ENCODE measurements at places on chromosomes 4 and X.

GRCh38 chr4:154424810-154425484, 66.7 kb downstream of the DCHS2 start:
- DNase-seq = no peak

GRCh38 chrX:120244395-120244734, 6.2 kb upstream of the ZBTB33 start:
- DNase-seq = no peak

GRCh38 chrX:95907081-95907480, 777.6 kb upstream of the DIAPH2 start:
- no peak for DNase-seq

DNA sequence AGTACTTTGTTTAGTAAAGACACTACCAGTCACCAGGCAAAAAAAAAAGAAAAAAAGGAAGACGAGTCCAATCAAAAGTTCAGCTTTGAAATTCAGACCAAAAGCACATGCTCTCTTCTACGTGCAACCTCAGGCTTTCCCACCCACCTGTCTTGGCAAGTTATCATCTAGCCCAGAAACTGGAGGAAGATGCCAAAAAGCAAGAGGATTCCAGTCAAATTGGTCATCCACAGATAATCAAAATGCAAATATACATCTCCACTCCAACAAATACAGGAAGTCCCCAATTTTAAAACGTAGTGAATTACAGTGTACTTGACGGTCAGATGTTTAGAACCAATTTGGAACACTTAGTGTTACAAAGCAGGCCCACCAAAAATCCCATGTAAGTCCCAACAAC, 96.5 kb downstream of the PALLD start:
- DNase-seq = no peak

GRCh38 chr4:41644288-41644914, 104.1 kb downstream of the PHOX2B start:
- no peak for DNase-seq

GRCh38 chr4:110368409-110368808, 107.5 kb upstream of the ENPEP start:
- DNase-seq = no peak

- no peak for DNase-seq
Observed at GRCh38 chr4:169270810-169271691, at the start of gene SH3RF1. Gene SH3RF1 (minus strand): TSS chr4:169270956. CDS start chr4:169269212, 1,744 bp downstream.

DNA sequence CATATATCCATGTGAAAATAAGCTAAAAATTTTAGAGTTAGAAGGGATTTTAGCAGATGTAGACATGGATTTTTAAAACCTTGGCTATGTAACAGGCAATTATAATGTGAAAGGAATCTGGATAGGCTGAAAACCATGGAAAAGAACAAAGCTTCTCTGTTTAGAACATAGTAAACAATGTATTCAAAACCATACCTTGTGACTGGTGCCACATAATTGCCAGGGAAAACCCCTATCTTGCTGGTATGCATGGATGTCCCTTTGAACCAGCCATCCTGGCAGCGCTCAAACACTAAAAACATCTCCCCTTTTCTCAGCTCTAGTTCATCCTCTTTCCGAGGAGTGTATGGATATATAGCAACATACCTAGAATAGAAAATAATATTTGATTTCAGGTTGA, 110.6 kb upstream of the CBR4 start:
- no peak for DNase-seq

- no peak for DNase-seq
Observed at GRCh38 chr4:24807611-24808010, 12.2 kb downstream of the SOD3 start.

DNA sequence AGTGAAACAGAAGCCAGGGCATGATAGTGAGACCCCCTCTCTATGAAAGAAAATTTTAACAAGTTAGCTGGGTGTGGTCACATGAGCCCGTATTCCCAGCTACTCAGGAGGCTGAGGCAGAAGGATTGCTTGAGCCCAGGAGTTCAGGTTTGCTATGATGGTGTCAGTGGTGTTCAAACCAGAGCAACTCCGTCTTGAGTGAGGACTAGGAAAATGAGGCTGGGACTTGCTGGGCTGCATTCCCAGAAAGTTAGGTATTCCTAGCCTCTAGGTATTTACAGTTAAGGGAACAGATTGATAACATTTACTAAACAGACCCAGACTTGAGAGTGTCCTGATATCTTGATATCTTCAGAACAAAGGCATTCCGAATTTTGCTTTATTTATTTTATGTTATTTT, 37.0 kb upstream of the NOCT start:
- no peak for DNase-seq

- DNase-seq = no peak
Observed at GRCh38 chrX:112704187-112704586, 24.4 kb upstream of the LHFPL1 start.

DNA sequence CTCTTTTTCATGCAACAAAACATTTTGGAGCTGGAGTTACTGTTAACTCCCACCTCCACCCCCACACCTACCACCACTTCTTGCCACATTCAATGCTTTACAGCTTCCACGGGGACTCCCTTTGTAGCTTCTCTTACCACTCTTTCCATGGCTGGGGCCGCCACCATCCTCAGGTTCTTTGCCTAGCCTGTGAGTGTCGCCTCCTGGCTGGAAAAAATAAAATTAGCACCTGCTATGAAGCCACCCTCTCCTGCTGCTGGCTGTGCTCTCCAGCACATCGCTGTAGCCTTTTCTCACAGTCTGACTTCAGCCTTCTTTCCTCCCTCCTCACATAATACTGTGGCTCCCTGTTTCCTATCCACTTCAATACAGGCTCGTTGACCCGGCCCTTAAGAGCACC, 114.4 kb downstream of the FRAS1 start:
- no peak for DNase-seq

- DNase-seq = no peak
Observed at GRCh38 chrX:68876731-68877130, 47.9 kb downstream of the EFNB1 start.

GRCh38 chr4:101418055-101418454, 70.7 kb upstream of the PPP3CA start:
- peak; percentile 50 for DNase-seq

GRCh38 chr4:952881-953573, 20.3 kb downstream of the DGKQ start:
- no peak for DNase-seq

DNA sequence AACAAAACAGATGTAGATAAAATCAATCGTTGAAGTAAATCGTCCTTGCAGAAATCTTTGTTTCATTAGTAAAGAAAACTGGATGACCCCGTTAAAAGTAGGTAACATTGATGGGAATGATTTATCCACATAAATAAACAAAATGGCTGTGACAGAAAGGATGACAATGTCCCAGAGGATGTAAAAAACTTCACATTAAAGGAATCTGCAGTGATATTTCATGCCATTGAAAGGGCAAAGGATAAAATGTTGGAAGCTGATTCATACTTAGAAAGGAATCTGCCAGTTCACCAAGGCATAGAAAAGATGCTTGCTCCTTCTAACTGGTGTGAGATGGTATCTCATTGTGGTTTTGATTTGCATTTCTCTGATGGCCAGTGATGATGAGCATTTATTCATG, 24.2 kb upstream of the EPGN start:
- no peak for DNase-seq

GRCh38 chr4:1038948-1039492, 27.6 kb downstream of the FGFRL1 start:
- no peak for DNase-seq

DNA sequence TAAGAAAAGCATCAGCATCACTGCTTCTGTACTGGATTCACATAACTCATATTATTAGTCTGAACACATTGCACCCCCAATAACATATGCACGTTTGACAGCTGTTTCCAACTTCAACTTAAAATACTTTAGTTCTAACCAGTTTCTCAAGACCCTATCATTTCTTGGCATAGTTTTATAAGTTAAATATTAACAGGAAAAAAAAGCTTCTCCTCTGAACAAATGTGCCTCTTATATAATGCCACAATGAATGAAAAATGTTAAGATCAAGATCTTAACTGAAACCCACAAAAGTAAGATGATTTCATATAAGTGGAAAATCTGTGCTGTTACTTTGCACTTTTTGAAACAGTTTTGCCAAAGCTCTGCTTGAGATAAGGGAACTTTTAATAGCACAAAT, 652.8 kb upstream of the FAM241A start:
- DNase-seq = no peak

- DNase-seq = no peak
Observed at GRCh38 chr4:109738104-109738872, 8.4 kb upstream of the PLA2G12A start.

GRCh38 chr4:136634121-136634520, 898.2 kb downstream of the PCDH18 start:
- DNase-seq = no peak

DNA sequence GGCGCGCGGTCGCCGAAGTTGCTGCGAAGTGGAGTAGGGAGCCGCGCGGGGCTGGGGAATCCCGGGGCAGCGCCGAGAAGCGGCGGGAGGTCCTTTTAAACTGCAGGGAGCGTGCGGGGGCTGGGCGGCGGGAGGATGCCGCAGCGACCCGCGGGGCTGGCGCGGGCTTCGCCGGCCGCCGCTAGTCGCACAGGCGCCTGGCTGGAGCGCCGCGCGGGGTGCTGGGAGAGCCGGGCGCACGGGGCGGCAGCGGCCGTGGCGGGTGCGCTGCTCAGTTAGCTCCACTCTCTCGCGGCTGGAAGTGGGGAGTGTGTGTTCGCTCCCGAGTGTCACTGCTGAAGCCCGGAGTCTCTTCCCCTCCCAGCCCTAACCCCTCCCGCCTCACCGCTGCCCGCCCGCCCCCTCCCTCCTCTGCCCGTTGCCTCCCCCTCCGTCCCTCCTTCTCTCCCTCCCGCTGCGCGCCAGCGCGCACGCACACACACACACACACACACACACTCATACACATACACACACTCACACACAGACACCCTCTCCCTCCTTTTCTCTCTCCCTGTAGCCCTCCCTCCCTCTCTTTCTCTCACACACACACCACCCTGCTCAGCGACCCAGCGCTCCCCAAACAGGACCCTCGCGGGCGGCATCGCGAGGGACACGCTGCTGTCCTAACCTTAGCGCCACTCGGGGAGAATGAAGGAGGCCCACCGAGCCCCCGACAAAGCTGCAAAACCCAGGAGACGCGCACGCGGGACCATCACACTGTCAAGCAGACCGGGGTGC, at the start of gene NDNF:
Gene NDNF, minus strand, starts transcription at position 312 of the 780 bp plus-strand sequence. CDS start 26,698 bp downstream, outside the sequence.
- DNase-seq = peak; percentile 50

DNA sequence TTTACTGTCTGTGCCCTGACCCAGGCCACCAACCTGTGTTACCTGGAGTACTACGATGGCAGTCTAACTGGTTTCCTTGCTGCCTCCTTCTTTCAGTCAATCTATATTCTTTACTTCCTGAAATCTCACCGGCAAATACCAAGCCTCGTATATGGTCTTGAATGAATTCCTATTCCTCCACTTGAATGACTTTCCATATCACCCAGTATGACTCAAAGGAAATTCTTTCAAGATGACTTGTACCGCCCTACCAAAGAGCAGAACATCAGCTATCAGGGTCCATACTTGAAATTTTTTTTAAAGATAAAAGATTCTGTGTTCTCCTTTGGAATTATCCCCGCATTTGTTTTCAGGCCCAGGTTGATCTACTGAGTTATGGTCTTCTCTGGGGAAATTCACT, 378.0 kb downstream of the AFF2 start:
- no peak for DNase-seq

DNA sequence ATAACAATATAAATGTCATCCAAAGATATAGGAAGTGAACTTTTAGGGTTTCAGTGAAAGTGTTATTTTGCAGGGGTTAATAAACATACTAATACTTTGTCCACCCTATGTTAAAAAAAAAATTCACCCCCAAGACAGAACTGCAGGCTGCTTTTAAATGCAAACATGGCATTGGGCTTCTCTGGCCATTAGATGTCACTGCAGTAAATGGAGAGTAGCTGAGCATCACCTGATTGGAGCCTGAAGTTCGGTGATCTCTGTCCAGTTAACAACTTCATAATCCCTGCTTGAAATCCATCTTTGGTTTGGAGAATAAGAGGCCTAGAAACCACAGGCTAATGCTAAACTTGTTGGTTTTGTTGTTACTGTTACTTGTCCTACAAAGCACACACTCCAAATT, 18.7 kb downstream of the SLC25A43 start:
- DNase-seq = no peak

GRCh38 chr4:125808570-125808969, 493.8 kb downstream of the FAT4 start:
- DNase-seq = no peak

DNA sequence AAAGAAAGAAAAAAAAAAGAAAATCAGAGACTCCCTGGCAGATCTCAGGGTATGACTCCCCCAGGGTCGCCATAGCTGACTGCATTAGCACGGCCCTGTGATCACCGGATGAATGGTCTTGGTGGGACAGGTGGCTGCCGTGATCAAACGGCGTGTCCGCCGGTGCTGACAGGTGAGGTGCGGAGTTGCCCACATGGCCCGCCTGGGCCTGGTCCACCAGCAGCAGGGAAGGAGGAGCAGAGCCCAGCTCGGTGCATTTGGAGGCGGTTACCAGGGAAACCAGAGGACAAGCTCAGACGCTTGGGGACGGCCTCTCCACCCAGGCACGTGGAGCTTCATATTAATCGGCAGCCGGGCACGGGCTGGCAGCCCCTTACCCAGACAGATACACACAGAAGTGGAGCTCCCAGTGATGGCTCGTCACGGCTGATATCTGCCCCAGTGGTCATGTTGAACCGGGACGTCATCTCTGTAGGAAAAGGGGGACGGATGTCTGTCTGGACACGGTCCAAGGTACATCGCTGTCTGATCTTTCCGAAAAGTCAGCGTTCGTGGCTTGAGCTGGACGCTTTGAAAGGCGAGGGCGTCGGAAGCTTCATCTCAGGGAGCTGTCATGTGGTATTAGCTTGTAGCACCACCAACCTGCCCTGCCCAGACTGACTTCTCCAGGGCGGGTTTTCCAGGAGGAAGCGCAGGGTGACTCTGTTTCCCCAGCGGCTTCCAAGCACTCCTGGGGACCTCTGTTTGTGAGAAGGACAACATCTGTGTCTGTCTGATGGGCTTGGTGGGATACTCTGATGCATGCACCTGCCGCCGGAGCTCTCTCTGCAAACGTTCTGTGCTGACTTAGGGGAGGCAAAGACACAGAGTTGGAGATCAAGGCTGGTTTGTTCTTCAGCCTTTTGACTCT, 180.7 kb downstream of the CRLF2 start:
- no peak for DNase-seq

- DNase-seq = no peak
Observed at GRCh38 chr4:125529071-125529470, 214.3 kb downstream of the FAT4 start.

DNA sequence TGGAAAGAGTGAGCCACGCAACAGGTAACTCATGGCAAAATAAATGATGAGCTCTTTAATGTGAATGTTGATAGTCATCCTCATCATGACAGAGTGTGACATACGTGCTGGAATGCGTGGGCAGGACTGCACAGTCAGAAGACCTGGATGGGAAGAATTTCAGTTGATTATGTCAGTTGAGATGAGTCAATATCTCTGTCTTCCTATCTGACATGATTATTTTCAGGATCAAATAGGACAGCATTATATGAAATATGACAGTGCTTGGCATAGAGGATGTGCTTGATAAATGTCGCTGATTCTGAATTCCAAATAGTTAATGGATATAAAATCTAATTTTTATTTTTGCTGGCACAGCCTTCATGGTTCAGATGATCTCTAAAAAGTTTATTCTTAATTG, 95.1 kb downstream of the IL15 start:
- no peak for DNase-seq
